ENCODE measurements at places on chromosomes 13 and 19.
A peak's percentile ranks its signal among the peaks of the same experiment; 100 is the strongest.

DNA sequence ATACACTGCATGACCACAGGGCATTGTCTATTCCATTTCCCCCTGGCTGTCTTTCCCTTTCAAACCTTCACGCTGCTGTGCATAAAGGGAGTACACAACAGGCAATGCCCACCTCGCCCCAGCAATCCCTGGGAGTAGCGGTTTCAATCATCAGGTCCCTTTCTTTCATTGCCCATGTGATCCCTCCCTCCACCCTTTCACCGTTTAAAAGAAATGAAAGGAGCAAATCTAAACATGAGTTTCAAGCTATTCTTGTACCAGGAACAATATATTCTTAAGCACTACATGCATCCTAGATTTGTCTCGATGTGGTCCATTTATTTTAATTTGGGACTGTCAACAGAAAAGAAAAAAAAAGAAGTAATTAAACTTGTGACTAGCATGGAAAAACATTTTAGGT lies 123.4 kb upstream of the ARGLU1 start:
- DNase-seq, result no peak

- DNase-seq, result no peak
Measured at GRCh38 chr13:109817591-109818535, 31.5 kb upstream of the IRS2 start.

DNA sequence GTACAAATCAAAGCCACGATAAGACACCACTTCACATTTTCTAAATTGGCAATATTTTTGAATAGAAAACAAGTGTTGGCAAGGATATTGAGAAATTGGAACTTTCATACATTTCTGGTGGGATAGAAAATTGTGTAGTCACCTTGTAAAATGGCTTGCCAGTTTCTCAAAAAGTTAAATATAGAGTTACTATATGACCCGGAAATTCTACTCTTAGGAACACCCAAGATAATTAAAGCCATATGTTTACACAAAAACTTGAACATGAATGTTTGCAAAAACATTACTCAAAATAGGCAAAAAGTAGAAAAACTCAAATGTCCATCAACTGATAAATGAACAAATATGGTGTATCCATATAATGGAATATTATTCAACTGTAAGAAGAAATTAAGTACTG lies 552.5 kb downstream of the TBC1D4 start:
- no peak for DNase-seq

GRCh38 chr13:64755961-64756360 lies 2474.2 kb downstream of the PCDH9 start:
- no peak for DNase-seq

DNA sequence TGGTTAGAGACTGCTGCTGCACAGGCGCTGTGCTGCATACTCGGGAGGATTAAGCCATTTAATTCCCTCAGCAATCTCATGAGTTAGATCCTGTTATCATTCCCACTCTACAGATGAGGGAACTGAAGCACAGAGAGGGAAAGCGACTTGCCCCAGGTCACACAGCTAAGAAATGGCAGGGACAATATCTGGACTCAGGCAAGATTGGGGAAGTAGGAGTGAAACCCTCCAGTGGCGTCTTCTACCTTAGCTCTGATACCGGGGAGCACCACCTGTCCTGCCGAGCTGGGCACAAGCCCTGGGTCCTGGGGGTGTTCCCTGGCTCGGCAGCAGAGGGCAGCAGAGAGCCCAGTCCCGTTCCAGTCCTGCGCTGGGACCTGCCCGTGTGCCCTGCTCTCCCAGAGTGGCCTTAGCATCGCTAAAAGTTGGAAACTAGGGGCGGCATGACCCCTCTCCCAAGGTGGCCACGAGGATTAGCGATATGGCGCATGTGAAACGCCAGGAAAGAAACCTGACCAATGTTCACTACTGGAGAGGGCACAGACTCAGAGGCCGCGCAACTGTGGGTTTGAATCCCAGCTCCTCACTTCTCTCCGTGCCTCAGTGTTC lies 20.5 kb downstream of the CYTH2 start:
- peak; percentile 95 for DNase-seq

DNA sequence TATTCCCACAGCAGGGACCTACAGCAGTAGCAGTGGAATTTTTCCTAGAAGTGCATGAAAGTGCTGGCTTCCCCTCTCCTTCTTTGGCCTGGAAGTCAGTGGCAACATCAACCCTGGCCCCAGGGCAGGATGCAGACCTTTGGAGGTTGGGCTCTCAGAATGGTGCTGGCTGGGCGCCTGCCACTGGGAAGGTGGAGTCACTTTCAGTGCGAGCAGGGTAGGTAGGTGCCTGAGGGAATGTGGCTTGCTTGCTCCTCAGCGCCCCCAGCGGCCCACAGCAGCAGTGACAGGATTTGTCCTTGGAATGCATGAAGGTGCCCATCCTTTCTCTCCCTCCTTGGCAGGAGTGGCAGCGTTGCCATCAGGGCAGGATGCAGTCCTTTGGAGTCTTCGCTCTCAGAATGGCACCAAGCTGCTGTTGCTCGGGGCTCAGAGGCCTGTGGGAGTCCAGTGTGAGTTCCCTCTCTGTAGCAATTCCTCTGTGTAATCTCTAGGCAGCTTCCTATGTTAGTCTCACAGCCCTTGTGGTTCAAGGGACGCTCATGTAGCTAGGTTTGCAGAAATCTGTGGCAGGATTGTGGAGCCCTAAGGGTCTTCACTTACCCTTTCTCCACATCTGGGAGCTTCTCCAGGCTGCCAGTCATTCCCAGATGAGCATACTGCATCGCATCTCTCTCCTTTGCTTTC lies 354.4 kb upstream of the DACH1 start:
- peak; percentile 49 for DNase-seq

- DNase-seq, result no peak
Measured at GRCh38 chr19:5032101-5032967, 63.4 kb downstream of the KDM4B start.

DNA sequence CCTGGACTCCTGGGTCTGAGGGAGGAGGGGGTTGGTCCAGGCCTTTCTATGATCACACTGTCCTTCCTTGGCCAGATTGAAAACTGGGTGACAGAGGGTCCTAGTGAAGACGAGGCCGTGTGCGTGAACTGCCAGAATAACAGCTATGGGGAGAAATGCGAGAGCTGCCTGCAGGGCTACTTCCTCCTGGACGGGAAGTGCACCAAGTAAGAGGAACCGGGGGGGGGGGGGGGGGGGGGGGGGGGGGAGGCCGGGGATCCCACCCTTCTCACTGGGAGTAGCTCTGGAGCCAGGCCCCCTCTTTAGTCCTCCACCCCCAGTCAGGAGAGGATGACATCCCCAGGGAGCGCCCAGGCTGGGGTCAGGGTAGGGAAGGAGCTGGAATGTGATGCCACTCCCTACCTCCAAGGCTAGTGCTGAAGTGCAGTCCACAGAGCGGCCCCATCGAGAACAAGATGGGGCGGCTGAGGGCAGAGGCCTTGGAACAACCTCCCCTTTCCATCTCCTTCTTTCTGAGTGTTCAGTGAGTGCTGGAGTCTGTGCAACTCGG lies 19.4 kb downstream of the CNFN start:
- no peak for DNase-seq

- DNase-seq, result no peak
Measured at GRCh38 chr19:1533510-1534150, 9.8 kb downstream of the PLK5 start.

- DNase-seq, result no peak
Measured at GRCh38 chr19:33809960-33810359, 13.3 kb downstream of the KCTD15 start.

DNA sequence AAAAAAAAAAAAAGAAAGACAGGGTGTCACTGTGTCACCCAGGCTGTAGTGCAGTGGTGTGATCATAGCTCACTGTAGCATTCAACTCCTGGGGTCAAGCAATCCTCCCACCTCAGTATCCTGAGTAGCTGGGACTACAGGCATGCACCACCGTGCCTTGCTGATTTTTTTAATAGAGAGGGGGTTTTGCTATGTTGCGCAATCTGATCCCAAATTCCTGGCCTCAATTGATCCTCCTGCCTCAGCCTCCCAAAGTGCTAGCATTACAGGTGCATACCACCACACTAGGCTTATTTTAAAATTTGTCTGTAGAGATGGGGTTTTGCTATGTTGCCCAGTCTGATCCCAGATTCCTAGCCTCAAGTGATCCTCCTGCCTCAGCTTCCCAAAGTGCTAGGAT lies 159.3 kb downstream of the PTPRS start:
- DNase-seq, result no peak

GRCh38 chr13:42246541-42246940 lies 25.4 kb upstream of the AKAP11 start:
- DNase-seq, result no peak

DNA sequence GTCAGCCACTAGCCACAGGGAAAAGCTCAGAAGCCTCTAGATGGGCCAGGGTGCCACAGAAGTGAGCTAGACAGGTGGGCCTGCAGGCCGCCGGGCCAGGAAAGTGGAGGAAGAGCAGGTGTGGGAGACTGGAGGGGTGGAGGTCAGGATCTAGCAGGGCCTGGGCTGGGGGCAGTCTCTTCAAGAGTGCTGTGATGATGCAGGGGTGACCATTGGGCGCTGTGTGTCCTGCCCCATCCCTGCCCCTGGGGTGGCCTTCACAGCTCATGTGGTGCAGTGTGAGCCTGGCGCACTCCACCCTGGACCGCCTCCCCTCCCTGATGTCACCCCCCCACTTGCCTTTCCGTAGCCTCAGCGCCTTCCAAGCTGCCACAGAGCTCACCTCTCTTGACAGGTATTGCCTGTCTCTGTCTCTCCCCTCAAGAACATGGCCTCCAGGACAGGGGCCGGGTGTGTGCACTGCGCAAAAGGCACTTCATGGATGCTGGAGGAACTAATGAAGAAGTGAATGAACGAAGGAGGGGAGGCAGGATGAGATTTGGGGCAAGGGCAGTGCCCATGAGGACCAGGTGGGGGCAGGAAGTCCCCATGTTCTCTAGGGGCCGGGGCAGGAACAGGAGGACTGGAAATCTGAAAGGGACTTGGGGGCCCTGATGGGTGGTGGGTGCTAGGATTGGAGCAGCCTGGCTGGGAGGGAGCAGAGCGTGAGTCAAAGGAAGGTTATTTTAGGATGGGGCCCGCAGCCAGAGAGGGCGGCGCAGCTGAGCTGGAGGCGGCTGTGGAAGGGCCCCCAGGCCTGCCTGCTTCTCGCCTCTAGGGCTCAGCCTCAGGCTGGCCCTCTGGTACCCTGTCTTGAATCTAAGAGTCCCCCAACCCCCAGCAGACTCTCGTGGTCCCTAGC lies 6.6 kb downstream of the SSBP4 start:
- no peak for DNase-seq

- peak; percentile 69 for DNase-seq
Measured at GRCh38 chr19:51107406-51108065, 673 bp downstream of the CTU1 start.

GRCh38 chr13:110779022-110779421 lies 65.5 kb downstream of the ING1 start:
- no peak for DNase-seq

GRCh38 chr13:41917641-41918040 lies 43.3 kb downstream of the VWA8 start:
- no peak for DNase-seq

- DNase-seq, result no peak
Measured at GRCh38 chr19:37963190-37963936, 56.4 kb downstream of the SIPA1L3 start.

DNA sequence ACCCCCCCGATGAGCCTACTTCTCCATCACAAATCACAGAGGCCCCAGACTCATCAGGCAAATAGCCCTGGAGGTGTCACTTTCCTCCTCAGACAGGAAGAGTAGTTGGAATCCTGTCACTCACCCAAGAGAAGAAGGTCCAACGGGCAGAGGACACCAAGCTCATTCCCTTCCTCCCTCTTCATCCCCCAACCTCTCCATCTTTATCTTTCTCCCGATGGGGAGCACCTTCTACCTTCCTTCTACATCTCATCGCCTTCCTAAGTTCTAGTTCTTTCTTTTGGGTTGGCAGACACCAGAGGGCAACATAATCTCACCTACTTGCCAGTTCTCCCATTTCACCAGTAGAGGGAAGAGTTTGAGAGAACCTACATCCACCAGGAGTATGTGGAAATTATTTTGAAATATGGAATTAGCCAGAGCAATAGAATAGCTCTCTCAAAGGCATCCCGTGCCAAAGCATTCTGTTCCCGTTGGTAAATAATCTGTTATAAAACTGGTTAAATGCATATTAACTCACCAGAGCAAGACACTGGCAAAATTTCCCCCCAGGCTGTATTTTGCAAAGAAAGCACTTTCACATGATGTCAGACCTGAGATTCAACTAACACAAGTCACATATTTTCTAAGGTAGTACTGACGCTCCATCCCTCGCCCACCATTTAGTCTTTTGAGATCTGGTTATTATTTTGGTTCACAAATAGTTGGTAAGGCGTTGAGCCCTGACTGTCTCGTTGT lies 55.0 kb downstream of the ZIC5 start:
- DNase-seq, result no peak

GRCh38 chr13:25701304-25701703 lies 329.5 kb downstream of the ATP8A2 start:
- no peak for DNase-seq

DNA sequence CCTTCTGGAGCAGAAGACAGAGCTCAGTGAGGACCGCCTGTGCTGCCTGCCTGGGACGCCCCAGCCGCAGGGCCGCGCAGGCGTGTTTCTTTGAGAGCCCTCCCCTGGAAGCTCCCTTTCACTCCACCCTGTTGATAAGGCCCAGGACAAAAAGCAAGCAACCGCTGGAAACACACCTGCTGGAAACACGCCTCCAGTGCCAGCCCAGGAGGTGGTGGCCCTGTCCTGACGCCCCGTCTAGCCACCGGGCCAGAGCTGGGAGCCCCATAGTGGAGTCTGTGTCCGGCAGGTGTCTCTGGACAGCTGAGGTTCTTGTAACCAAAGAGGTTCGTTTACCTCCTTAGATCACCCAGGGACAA lies 173.8 kb downstream of the KATNAL1 start:
- DNase-seq, result no peak

- DNase-seq, result no peak
Measured at GRCh38 chr13:109667056-109667455, 119.3 kb downstream of the IRS2 start.

GRCh38 chr13:94239135-94239534 lies 240.3 kb downstream of the DCT start:
- no peak for DNase-seq

GRCh38 chr19:15640294-15640903 lies at the start of gene CYP4F3:
CYP4F3 (plus strand) TSS chr19:15640897; CDS start chr19:15641416, 519 bp downstream.
- no peak for DNase-seq

DNA sequence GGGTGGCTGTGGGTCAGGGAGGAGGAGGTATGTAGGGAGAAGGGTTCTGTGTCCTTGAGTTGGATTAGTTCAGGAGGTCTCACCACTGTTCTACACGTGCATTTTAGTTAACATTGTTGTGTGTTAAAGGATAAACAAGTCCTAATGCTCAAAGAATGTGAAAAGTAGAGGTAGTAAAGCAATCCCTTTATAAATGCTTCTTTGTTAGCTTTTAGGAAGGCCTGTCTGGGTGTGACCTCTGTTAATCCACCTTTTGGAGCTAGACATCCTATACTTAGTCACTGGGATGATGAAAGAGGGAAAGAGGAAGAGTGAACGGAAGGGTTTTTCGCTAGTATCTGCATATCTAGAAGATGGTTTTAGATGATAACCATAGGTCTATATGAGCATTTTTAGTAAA lies 42.2 kb upstream of the FLT1 start:
- DNase-seq, result no peak

DNA sequence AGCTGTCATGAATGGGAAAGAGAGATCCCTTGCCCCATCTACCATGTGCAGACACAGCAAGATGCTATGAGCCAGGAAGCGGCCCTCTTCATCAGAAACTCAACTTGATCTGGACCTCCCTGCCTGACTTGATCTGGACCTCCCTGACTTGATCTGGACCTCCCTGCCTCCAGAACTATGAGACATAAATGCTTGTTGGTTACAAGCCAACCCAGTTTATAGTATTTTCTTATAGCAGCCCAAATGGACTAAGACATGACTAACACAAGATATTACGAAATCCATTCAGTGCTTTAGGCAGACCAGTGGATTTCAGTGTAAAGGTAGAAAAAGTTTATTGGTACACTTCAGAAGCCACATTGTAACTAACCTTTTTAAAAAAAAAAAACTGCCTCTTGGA lies 15.6 kb downstream of the PCID2 start:
- DNase-seq, result no peak

Measured in activated CD8-positive, alpha-beta memory T cell treated with anti-CD3 and anti-CD28 coated beads, Interleukin-2, amount 50 U/mL, for 48 hours (primary cell).